AG20443 (cell line): ENCODE measurements at places on chromosomes 5 and 9.

DNA sequence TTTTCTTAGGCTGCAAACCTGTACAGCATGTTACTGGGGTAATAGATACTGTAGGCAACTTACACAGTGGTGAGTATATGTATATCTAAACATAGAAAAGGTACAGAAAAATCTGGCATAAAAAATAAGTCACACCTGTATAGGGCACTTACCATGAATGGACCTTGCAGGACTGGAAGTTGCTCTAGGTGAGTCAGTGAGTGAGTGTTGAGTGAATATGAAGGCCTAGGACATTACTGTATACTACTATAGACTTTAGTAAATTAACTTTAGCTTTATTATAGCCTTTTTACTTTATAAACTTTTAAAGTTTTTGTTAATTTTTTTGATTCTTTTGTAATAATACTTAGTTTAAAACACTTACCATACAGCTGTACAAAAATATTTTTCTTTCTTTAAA is 51.3 kb downstream of the DENND4C start:
- no peak for DNase-seq

DNA sequence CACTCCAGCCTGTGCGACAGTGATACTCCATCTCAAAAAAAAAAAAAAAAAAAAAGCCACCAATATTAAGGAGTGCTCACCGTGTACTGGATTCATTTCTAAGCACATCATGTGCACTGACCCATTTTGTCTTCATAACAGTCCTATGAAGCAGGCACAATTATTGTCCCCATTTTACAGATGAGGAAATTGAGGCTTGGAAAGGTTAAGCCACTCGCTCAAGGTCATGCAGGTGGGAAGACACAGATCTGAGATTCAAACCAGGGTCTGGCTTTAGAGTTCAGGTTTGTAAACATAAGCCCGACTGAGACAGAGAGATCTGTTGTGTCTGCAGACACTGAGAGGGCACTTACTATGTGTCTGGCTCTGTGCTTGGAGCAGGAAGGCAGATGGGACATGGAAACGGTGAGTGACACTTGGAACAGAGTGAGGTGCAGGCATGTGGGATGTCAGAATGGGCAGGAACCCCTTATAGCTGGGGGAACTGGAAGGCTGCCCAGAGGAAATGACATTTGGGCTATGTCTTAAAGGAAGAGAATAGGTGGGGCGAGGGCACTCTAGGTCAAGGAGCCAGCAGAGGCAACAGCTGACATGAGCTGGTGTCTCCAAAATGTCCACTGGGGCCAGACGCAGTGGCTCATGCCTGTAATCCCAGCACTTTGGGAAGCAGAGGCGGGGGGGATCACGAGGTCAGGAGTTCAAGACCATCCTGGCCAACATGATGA is 69.9 kb downstream of the STK10 start:
- no peak for DNase-seq

DNA sequence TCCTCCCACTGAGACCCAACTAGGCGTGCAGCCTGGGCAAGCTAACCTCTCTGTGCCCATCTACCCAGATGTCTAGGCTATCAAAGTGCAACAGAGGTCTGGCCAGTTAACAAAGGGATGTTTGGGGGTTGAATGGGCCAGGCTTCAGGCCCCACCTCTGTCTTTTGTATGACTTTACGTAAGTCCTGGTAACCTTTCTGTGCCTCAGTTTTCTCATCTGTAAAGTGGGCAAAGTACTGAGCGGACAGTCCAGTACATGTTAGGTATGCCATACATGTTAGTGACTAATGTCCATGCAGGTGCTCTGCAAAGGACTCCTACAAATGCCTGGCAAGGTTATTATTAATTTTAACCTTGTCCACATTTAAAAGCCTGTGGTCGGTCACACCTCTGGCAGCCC is 14.0 kb downstream of the NR5A1 start:
- no peak for DNase-seq

DNA sequence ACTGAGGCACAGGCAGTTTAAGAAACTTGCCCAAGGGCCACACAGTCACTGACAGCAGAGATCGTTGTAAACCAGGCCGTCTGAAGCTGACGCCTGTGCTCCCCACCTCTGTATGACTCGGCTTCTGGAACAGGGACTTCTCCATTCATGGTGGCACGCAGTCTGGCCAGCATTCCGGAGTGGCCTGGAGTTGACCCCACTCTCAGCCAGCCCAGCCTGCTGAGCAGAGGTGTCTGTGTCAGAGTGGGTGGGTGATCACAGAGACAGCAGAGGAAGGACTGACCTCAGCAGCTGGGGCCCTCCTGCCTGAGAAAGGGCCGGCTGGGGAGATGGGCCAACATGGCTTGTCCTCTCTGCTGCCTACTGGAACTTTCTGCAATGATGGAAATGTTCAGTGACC is 12.6 kb downstream of the LRSAM1 start:
- peak; percentile 27 for DNase-seq

DNA sequence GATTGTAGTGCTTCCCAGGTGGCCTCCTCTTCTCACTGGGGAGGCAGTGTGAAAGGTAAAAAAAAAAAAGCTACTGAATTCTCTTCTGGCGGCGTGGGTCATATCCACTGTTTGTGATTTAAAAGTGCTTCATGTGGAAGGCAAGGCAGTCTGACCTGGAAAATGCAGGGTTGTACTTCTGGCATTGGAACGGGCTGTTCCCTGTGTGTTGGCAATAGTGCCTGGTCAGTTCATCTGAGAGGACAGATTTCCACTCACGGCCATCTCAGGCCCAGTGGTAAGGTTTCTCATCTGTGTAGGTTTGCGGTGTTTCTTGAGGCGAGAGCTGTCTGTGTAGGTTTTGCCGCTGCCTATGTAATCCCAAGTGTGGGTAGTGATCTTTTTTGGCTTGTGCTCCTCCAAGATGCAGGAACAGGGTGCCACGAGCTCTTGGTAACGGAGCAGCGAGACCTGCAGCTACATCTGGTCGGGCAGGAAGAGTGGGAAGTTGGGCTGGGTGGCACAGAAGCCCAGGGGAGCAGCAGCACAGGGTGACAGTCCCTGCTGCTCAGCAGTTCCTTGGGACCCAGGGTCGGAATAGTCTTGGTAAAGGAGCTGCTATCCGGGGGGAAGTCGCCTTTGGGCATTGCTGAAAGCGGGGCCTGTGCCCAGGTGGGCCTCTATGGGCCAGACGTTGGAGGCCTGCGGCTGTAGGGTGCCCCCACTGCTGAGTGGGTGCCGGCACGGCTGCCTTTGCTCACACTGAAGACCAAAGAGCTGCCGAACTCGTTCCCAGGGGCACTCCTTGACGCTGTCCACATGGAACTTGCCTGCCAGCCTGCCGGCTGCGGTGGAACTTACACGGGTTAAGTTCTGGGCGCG is 11.2 kb downstream of the RCL1 start:
- DNase-seq: no peak

DNA sequence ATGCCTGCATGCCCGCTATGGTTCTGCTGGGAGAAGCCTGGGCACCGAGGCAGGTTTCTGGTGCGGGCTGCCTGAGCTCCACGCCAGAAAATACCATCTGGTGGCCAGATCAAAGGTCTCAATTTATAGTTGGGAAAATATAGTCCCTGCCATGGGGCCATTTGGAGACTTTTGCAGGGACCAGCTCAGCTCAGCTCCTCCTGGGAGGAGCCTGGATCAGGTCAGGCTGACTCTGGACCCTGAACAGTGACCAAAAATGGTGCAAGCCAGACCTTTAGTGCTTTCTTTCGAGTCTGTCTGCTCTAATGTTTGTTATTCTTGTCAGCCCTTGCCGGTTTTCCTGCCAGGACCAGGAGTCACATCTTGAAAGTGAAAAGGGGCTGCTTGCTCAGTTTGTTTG is 31.8 kb downstream of the HMCN2 start:
- no peak for DNase-seq

- peak; percentile 34 for DNase-seq
Observed at GRCh38 chr5:139593716-139594319, 32.7 kb downstream of the UBE2D2 start.

- DNase-seq: peak; percentile 70
Observed at GRCh38 chr5:32507738-32508434, 63.3 kb upstream of the ZFR start.

GRCh38 chr5:37520811-37521210 is 141.7 kb downstream of the WDR70 start:
- no peak for DNase-seq

DNA sequence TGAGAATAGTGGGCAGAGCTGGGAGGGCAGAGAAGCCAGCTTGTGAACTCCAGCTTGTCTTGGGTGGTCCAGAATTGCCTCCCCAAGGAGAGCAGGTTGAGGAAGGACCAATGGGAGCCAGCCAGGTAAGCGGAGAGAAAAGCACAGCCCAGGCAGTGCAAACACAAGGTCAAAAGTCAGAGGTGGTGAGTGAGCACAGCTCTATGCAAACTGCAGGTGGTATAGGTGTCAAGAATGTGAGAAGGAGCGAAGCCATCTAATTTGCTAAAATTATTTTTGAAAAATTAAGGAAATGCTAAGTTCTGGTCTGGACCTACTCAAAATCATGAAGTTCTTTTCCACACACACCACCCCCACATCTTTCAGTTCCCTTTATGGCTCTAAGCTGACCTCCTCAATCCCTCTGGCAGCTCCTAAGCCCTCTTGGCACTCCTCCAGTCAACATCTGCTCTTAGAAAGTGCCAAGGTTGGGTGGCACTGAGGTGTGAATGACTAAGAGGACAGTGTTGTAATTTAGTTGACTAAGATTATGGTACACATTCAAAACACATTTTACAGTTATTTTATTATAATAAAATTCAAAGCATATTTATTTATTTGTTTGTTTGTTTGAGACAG is 6.6 kb upstream of the OTULINL start:
- no peak for DNase-seq

DNA sequence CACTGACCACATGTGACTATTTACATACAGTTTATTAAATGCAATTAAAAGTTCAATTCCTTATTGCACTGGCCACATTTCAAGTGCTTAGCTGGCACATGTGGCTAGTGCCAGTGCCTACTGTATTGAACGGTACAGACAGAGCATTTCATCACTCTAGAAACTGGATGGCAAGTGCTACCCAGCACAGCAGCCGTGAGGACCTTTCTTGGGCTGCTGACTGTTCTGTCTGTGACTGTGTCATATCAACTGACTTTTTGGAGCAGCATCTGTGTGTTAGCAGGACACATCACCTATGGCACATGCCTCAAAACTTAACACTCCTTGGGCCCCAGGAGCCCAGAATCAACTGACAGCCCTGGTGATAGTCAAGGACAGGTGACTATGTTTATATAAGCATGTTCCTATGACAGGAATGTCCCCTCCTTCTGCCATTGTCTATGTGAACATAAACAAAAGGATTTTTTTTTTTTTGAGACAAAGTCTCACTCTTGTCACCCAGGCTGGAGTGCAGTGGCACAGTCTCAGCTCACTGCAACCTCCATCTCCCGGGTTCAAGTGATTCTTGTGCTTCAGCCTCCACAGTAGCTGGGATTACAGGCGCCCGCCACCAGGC is 8.9 kb downstream of the IRF1 start:
- no peak for DNase-seq

DNA sequence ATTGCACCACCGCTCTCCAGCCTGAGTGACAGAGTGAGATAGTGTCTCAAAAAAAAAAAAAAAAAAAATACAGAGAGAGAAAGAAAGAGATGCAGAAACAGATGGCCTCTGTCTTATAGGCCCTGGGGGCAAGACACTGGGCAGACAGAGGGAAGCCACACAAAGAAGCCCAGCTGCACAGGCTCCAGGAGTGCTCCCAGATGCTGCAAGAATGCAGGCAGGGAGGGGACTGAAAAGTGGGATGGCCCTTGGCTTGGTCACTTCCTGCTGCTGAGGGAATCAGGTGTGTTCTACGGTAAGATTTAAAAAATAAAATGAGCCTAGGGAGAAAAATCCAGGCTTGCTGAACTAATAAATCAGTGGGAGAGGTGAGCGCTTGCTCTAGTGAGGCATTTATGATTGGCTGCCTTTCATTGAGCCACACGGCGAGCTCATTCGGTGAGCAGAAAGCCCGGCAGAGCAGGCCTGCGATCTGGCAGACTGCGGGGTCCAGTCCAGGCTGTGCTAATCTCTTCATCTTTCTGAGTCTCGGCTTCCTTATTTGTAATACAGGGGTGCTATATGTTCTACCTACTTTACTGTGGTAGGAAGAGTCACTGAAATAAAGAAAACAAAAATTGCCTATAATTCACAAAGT is 80.6 kb downstream of the RAD23B start:
- DNase-seq: no peak

DNA sequence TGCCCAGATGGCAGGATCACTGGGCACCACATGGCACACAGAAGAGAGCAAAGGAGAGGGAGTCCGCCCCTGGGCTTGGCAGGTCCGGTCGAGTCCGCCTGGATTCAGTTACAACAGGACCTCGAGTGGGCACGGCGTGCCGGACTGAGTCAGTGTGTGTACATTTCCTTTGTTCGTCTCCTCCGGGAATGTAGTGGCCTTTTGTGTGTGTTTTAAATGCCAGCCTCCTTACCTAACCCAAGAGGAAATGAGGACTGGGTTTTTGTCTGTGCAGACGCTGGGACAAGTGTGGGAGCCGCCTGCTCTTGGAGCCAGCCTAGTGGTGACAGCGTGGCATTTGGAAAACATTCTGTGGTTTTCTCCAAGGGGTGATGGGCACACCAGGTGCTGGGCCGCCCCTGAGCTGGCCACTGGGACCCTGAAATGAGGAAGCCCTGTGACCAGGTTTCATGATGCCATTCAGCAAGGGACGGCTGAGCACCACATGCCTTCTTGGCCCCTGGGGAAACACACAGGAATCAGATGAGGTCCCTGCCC is 9.6 kb downstream of the NEK6 start:
- DNase-seq: peak; percentile 78

DNA sequence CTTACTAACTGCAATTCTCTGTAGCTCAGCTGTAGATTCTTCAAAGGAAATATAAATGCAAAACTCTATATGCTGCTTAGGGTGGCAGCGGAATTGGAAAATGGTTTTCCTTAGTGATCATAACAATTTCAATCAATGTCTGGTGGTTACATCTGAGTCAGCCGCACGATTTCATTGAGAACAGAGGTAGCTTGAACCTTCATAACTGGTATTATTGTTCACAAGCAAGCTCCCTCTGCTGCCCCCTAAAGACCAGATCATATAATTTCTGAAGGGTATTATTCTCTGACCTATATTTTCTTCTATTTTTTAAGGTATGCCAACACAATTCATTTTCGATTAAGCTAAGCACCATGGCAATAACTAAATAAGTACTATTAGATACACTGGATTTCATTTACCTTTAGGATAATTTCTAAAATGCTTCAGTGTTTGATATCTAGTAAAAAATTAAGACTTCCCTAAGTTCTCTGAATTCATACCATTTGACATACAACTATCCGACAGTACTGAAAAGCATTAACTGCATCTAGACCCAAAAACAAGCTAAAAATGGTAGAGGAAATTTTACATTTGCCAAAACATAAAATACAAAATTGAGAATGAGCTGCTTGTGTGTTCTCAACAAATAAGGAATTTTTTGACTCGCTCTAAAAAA is 181.1 kb upstream of the SPEF2 start:
- DNase-seq: peak; percentile 44

GRCh38 chr5:137938751-137939143 is 49.5 kb downstream of the PKD2L2 start:
- no peak for DNase-seq

DNA sequence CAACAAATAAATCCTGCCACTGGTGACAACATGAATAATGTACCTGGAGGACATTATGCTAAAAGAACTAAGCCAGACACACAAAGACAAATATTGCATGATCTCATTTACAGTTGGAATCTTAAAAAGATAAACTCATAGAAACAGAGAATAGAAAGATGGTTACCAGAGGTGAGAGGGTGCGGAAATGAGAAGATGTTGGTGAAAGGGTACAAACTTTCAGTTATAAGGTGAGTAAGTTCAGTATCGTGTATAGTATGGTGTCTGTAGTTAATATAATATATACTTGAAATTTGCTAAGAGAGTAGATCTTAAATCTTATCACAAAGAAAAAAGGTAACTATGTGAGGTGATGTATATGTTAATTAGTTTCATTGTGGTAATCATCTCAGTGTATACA is 63.3 kb downstream of the PRRC1 start:
- no peak for DNase-seq

- no peak for DNase-seq
Observed at GRCh38 chr9:76691517-76692313, 72.5 kb upstream of the PCA3 start.
